ENCODE measurements at places on chromosomes 6 and 20.

- no peak for DNase-seq
These were observed 171.2 kb upstream of the OLIG3 start for GRCh38 chr6:137665342-137665934.

DNA sequence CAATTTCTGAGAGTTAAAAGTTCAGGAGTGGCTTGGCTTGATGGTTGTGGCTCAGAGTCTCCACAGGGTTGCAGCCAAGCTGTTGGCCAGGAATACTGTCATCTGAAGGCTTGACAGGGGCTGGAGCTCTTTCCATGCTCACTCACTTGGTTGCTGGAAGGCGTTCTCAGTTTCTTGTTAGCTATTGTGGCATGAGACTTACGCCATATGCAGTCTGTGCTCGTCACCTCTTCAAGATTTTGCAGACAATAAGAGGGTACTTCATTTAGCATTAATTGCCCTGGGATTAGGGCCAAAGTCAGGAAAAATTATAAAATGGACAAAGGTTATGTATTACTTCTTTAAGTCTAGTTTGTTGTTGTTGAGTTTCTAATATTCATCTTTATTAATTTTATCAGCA lies 380.6 kb upstream of the MAP3K7 start:
- no peak for DNase-seq

- no peak for DNase-seq
These were observed 26.9 kb downstream of the ARMC2 start for GRCh38 chr6:108875161-108875555.

- no peak for DNase-seq
These were observed 49.6 kb downstream of the ATXN1 start for GRCh38 chr6:16711546-16712254.

DNA sequence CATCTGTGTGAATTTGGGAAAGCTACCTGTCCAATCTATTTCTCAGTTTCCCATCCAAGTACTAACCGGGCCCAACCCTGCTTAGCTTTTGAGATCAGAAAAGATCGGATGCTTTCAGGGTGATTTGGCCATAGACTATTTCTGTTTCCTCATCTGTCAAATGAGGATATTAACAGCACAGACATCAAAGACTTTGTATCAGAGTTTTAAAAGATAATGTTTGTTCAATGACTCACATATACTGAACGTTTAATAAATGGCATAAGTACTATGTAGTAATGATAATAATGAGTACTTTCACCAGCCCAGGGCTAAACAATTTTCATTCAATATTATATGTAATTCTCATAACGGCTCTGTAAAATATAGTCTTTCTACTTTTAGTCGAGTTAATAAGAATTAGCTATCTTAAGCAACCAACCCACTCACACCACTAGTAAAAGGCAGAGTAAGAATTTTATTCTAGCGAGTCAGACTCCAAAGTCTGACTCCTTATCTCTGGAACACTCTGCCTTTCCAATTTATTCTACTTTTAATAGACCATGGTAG lies 216.5 kb downstream of the ARHGAP18 start:
- DNase-seq: no peak

DNA sequence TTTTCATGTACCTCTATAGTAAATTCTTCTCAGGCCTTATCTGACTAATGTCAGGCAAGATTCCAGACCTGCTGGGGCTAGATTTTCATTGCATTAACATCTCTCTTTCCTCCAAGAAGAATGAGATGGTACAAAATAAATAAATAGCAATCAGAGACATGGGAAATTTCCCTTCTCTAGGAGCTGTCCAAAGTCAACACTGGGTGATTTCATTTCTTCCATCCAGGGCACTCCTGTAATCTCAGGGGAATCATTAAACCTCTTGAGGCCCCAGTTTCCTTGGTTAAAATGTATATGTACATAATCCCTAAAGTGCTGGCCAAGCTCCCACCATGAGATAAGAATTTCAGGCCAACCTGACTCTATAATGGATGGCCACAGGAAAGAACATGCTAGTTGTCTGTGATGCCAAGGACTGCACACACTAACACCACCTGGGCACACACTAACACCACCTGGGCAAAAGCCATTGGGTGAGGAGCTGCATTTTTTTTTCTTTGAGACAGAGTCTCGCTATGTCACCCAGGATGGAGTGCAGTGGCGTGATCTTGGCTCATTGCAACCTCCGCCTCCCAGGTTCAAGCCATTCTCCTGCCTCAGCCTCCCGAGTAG lies 912 bp downstream of the IL17F start:
- DNase-seq: no peak

DNA sequence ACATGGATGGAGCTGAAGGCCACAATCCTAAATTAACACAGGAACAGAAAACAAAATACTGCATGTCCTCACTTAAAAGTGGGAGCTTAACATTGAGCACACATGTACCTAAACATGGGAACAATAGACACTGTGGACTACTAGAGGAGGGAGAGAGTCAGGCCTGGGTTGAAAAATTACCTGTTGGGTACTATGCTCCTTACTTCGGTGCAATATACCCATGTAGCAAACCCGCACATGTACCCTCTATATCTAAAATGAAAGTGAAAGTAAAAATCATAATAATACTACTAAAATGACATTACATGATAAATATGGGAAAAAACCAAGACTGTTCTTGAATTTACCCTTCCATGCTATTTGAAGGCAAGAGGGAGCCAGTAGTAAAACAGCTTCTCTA lies 1273.8 kb upstream of the ADGRB3 start:
- no peak for DNase-seq

DNA sequence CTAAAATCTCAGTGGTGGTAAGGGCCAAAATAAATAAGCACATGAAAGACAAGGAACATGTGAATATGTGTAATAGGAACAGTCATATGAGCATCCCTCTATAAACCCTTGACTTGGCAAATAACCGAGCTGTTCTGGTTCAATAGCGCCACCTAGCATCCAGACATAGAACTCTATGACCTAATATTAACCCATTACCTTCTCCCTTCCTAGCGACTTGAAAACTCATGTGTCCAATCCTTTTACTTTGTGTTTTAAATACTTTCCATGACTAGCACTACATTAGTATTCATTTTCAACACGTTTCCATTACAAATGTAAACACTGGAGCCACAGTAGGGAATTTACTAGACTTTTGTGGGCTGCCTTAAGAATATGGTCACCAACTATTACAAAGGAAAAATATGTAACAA lies 279.7 kb downstream of the UST start:
- no peak for DNase-seq

GRCh38 chr20:37418591-37419109 lies 72.7 kb downstream of the SRC start:
- DNase-seq: no peak

DNA sequence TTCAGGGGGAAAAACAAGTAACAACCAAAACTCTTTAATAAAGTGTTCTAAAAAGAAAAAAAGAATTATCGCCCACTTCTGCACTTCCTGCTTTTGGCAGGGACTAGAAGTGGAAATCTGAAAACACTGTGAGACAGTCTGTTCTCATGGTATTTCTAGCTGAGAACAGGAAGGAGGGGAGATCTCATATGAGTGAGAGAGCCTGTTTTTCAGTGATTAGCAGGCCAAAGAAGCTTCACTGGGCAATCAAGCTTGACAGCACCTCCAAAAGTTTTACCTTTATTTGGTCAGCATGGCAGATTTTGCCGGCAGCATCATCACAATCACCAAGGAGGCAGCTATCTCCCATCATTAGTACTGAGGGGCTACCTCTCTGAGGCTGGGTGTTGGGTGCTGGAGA lies 79.5 kb upstream of the ATXN1 start:
- no peak for DNase-seq

GRCh38 chr6:144447472-144447871 lies 162.3 kb downstream of the UTRN start:
- DNase-seq: no peak

GRCh38 chr6:137863091-137863797 lies 3.8 kb upstream of the TNFAIP3 start:
- no peak for DNase-seq

Measured in activated CD8-positive, alpha-beta memory T cell treated with anti-CD3 and anti-CD28 coated beads for 48 hours (primary cell).